Mammary epithelial cell (primary cell): ENCODE measurements at places on chromosomes 4 and X.

DNA sequence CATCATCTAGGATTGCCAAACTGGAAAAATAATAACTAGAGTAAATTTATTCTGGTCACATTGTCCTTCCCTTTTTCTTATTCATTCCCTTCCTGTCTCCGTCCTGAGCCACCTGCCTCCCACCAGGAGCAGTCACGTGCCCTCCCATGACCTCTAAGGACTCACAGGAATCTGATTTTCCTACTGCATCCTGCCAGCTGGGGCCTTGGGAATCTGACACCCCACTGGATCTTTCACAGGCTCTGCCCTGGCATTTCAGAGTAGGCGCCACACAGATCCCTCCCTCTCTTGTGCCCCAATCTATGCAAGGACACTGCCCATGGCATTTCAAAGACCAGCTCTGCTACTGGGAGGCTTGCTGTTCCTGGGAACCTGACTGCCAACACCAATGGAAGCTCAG is 520.5 kb downstream of the PPARGC1A start:
- no peak for DNase-seq

GRCh38 chrX:145002771-145003170 is 244.5 kb upstream of the SPANXN1 start:
- DNase-seq: peak; percentile 63

- peak; percentile 47 for DNase-seq
These were observed 1.6 kb downstream of the NHS start for GRCh38 chrX:17376431-17377077.

GRCh38 chr4:55568905-55569504 is 22.3 kb upstream of the CLOCK start:
- no peak for DNase-seq

DNA sequence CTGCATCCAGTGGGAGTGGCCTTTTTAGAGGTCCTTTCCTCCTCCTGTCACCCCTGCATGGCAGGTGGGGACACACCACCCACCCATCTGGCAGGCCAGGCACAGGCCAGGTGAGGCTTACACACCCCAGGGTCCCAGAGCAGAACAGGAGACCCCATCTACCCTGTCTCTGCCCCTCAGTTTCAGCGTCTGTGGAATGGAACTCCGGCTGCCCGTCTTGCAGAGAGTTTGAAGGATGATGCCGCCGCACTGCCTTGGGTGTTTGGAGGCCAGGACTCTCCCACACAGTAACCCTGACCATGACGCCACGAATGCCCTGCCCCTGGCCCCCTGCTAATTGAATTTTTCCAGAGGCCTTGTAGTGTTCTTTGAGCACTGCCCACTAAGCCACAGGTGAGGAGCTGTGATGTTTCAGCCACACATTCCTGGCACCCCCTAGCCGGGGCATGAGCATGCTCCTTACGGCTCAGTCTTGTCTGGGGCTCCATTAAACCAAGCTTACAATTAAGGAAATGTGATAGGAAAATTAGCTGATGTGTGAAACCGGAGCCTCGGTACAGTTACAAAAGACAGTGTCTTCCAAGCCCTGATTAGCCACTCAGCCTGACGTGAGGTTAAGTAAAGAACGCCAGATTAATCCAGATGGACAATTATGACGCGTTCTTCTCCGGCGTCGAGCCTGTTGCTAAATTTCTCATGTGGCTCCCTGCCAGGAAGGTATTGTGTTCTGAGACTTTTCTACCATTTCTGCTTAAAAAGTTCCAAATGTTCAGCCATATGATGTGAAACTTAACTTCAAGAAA is 39.3 kb downstream of the HMX1 start:
- DNase-seq: no peak

DNA sequence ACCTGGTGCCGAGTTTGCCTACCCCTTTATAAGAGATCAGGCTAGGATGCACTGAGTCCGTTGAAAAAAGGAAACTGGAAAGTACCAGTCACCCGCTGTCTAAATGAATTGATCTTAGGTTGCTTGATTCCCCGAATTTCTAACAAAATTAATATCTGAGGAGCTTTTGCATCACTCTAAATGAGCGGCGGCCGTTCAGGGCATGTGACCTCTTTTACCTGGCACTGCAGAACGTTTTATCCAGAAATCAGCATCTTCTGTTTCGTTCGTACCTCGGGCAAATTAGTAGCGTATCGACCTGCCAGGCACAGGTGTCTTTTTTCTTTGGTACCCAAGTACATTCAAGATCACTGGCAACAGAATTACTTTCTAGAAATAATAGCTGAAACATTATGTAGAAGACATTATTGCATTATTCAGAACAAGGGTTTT is 876 bp downstream of the KLHL2 start:
- DNase-seq: no peak

GRCh38 chrX:9525511-9526248 is 60.8 kb downstream of the TBL1X start:
- DNase-seq: no peak

DNA sequence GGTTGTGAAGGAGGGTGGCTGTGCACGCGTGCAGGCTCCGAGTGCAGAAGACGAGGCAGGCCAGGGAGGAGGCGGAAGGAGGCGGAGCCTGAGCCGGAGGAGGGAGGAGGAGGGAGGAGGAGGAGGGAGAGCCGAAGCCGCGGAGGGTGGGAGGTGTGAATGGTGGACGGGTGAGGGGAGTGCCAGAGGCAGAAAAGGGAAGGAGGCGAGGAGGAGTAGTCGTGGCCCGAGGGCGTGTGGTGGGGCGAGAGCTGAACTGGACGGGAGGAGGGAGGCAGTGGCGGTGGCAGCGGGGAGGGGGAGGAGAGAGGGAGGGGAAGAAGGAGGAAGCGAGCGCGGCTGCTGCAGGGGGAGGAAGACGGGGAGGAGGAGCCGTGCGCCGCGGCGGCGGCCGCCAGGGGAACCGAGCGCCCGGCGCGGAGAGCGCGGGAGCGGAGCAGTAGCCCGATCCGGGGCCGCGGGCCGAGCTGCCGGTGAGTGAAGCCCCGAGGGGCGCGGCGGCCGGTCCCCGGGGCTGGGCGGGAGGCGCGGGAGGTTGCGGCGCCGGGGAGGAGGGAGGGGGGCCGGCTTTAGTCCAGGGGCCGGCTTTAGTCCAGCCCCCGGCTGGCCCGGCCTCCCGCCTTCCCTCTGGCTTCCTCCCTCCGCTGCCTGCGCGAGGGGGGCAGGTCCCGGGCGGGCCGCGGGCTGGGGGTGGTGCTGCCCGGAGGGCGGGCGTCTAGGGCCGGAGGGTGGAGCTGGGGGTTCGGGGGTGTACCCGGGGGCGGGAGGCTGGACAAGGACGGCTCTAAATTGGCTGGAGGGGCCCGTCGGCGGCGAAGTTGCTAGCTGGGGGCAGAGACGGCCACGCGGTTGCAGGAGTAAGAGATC is at the start of gene TMEM164:
Gene TMEM164, plus strand, starts transcription at position 815 of the 867 bp plus-strand sequence. CDS start 661 bp downstream, outside the sequence.
- DNase-seq: peak; percentile 77

DNA sequence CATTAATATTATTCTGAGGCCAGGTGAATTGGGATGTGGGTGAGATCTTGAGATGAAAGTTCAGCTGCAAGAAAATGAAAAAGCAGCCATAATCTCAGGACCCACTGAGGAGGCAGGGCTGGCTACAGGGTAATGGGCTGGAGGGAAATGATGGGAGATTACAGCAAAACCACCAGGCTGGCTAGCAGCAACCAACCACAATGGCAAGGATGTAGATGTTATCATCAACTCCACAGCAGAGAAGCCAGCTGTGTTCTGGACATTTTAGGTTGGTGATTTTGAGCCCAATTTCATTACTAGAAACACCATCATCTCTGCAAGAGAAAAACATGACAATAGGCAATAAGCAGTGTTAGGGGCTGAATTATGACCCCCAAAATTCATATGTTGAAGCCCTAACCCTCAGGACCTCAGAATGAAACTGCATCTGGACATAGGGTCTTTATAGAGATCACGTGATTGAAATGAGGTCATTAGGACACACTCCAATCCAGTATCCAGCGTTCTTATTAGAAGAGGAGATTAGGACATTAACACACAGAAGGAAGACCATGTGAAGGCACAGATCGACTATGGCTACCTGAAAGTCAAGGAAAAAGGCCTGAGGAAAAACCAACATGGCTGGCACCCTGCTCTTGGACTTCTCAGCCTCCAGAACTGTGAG is 139.8 kb upstream of the KIT start:
- no peak for DNase-seq

DNA sequence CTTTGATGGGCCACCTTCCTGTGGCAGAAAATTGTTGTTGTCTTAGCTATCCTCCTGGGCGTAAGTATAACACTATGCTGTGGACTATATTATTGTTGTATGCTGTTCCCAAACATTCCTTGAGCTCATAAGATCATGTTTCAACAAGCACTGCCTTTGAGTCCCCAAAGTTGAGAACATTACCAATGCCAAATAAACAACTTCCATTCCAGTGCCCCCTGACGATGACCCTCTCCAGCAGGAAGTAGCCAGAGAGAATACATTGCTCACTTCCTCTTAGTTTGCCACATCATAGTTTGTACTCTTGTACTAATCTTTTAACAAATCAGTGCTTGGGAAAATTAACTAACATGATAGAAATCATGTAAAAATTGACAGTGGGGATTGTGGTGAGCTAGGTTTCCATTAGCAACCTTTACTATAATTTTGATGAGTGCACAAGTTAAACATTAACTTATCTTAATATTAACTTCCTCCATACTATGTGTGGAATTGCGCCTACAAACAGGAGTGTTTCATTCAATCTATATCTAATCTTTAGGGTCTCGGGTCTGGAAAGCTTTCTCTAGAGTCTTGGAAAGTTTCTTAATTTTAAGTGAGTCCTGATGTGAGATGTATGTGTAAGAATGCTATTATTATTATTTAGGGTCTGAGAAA is 20.3 kb upstream of the DHX15 start:
- DNase-seq: peak; percentile 45

DNA sequence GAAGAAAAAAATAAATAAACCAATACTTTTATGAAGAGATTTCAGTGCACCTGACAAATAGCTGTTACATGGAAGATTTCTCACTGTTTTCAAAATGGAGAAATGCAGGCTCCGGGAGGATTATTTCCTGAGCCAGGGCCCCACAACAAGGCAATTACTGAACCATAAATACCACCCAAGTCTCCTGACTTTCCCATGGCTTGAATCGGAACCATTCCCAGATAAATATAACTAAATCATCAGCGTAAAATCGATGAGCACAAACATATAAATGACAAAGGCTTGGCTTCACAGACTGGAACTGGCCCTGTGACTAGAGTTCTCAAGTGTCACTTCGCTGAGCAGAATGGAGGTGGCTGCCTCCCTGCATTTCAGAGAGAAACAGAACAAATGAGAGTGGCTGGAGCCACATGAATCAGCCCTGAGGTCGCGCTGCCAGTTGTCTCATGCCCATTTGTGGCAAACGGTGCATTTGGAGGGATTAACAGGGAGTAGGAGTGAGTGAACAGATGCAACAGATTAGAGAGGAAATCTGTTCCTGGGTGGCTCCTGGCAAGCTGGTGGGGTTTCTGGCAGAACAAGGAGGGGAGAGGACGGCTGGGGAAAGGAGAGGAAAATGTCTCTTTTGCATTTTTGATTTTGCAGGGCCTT is 57.3 kb upstream of the STIM2 start:
- DNase-seq: no peak

- DNase-seq: no peak
These were observed 337.9 kb downstream of the ARHGAP10 start for GRCh38 chr4:148069895-148070178.

- no peak for DNase-seq
These were observed 2.2 kb downstream of the LRPAP1 start for GRCh38 chr4:3530051-3530450.

GRCh38 chr4:25160714-25161592 is 704 bp upstream of the SEPSECS start:
- peak; percentile 1 for DNase-seq

- no peak for DNase-seq
These were observed 276.0 kb downstream of the SHOX start for GRCh38 chrX:906586-906985.

- DNase-seq: no peak
These were observed 6.8 kb downstream of the NKX6-1 start for GRCh38 chr4:84492290-84492689.

GRCh38 chr4:114603497-114603896 is 4.9 kb downstream of the UGT8 start:
- DNase-seq: no peak

- DNase-seq: no peak
These were observed 2.0 kb downstream of the STBD1 start for GRCh38 chr4:76308548-76308947.

DNA sequence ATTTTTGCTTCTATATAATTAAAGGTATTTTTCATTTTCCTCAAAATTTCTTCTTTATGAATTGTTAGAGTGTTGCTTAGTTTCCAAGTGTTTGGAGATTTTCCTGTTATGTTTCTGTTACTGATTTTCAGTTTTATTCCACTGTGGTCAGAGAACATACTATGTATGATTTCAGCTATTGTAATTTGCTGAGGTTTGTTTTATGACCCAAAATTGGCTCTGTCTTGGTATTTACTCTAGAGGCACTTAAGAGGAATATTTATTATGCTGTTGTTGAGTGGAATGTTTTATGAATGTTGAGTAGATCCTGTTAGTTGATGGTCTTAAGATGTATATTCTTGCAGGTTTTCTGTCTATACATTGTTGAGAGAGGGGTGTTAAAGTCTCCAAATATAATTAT is 263.5 kb downstream of the PABPC4L start:
- DNase-seq: no peak

DNA sequence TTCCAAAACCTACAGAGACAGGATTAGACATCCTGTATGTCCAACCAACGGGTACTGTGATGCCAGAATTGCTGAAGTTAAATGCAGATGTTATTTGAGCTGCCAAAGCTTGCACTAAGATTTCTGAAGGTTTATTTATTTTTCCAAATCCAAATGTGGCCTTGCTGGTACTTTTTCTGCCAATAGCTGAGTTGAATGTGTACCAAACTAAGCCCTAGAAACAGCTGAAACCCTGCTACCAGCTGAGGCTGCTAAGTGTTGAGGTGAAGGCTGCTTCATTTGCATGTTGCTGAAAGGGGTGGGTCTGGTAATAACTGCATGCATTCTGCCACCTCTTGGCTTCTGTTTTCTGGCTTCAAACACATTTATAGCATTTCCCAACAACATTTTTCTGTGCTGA is 366.5 kb downstream of the FAT4 start:
- DNase-seq: no peak

DNA sequence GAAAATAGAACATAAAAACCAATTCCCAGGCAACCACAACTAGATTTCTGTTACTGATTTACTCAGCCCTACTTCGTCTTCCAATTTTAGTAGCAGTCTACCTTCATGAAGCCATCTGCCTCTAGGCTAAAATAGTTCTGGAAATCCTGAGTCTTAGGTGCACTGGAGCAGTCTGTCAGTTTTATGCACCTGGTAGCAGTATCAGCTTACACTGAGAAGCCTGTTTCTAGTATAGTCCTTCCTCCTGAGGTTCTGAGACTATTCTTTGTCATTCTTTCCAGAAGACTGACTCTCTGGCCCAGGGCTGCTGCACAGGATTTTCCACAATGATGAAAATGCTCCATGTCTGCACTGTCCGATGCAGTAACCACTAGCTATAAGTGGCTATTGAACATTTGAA is 16.9 kb upstream of the HPRT1 start:
- no peak for DNase-seq
